T-cell (primary cell): ENCODE measurements at places on chromosomes 6 and 20.
A peak's percentile ranks its signal among the peaks of the same experiment; 100 is the strongest.

DNA sequence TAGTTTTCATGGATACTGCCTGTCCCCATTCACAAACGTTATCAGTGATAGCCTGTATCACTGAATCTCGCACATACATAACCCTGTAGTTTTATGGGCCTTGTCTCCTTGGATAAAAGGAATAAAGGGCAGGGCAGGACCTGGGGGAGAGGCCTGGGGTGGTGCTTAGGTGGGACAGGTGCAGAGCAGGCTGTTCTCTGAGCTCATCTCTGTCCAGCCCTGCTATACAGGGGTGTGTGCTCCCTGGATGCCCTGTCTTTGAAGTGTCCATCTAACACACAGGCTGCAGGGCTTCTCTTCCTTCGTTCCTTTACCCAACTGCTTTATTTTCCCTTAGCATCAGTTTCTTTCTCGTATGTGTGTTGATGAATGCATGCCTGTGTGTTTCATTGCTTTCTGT is 26.4 kb downstream of the BRPF3 start:
- DNase-seq, result no peak

- no peak for DNase-seq
These were observed 169.7 kb upstream of the TNFAIP3 start for GRCh38 chr6:137697267-137697938.

DNA sequence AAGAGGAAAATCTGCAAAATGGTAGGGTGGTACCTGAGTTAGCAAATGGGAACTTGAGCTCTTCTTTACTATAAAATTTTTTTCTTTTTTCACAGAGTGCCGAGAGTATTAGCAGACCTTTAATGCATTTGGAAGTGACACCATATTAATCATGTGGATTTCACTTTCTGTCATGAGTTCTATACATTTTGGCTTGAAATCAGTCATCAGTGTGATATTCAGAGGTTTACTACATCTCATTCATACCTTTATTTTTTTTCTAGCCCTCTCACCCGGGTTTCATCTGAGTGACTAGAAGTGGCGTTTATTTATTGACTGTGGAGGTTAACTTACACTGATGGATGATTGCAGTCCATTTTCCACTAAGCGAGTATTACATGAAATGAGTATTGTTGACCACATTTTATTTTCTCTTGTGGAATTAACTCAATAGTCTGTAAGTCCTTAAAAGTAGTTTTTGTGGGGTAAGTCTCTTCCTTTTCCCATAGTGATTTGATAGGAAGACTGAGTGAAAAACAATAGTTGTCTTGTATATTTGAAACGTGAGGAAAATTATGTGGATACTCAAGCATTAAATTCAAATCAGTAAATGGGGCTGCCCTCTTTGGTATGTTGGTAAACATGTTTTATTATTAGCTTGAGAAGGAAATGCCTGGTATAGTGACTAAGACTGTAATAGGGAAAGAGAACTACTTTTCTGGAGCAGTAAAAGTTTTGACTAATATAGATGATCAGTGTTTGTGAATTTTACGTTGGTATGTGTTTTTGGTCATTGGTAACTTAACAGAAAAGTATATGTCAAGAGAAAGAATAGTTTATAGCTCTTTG is 55.5 kb downstream of the JARID2 start:
- DNase-seq, result no peak

DNA sequence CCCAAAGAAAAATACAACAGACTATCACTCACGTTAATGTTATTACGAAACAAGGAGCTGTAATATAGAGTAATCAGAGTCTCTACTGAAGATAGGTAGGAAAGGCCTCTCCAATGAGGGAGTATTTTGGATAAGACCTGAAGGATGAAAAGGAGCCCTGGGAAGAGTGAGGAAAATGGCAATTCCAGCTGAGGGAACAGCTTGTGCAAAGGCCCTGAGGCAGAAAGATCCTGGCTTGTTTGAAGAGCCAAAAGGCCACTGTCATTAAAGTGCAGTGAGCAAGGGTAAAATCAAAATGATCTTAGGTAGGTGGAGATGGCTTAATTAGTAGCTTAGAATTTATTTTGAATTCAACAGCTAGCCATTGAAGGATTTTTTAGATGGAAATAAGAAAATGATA is 138.6 kb downstream of the KHDC1L start:
- DNase-seq, result no peak

GRCh38 chr6:146602526-146602925 is 3.8 kb downstream of the ADGB start:
- DNase-seq, result no peak

- no peak for DNase-seq
These were observed 41.7 kb upstream of the PRELID3B start for GRCh38 chr20:59084041-59084850.

DNA sequence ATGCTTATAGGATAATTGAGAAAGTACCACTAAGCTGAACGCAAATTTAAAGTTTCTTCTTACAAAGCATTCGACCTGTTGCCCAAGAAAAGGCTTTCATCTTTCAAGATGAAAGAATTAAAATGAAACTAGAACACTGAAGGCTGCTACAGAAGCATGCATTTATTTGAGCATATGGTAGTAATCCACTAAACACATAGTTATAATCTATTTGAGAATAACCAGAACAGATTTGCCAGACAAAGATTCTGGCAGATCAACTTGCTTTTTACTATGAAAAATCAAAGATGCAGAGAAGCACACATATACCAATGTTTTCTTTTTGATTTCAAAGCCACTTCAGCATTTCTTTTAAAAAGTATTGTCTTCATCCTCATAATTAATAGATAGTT is 412.2 kb downstream of the UTRN start:
- DNase-seq, result no peak

DNA sequence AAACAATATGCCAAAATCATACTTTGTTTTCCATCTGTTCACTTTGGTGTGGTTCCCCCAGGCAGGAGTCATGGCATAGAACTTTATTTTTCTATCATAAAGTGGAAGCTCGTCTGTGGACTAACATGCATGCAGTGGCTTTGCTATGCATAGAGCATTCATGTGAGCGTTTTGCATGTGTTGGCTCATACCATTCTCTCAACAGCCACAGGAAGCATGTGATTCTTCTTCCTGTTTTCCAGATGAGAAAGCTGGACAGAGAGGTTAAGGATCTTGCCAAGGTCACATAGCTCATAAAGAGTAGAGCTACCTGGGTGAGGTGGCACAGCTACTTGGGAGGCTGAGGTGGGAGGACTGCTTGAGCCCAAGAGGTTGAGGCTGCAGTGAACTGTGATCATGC is 123.4 kb upstream of the HDGFL1 start:
- no peak for DNase-seq

- no peak for DNase-seq
These were observed 102.8 kb upstream of the SGK1 start for GRCh38 chr6:134420614-134421181.

DNA sequence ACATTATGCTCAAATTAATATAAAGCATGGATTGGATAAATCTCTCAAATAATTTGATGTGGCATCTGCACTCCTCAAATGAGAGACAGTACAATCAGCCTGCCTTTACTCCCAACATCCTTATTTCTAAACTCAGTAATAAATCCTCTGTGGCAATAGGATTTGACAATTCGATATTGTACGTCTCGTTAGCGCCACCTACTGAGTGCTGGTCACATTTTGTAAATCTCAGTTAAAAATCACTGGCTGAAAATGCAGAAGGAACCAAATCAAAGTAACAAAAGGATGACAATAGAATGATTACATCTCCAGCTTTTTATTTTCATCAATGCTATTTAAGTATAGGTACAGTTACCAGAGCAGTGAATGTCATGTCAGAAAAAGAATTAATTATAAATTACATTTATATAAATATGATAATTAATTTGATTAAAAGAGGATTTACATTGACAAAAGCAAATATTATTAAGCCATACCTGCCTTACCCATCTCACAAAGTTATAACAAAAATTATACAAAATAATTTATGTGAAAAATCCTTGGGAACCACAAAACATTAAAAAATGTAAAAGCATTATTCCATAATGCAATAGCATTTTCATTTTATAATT is 20.2 kb upstream of the GJE1 start:
- peak; percentile 30 for DNase-seq

DNA sequence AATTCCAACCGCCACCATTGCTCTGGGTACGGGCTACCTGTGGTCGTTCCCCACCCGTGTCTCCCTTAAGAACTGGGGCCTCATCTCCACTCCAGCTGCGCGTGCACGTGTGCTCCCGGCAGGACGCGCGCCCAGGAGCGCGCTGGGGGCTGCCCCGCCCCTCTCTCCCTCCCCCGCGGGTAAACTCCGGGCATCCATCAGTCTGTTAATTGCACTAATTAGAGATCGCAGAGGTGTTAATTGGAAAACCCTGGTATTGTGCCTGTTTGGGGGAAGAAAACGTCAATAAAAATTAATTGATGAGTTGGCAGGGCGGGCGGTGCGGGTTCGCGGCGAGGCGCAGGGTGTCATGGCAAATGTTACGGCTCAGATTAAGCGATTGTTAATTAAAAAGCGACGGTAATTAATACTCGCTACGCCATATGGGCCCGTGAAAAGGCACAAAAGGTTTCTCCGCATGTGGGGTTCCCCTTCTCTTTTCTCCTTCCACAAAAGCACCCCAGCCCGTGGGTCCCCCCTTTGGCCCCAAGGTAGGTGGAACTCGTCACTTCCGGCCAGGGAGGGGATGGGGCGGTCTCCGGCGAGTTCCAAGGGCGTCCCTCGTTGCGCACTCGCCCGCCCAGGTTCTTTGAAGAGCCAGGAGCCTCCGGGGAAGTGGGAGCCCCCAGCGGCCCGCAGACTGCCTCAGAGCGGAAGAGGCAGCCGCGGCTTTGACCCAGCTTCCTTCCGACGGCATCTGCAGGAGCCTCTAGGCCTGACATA is 14.4 kb downstream of the FOXP4 start:
- DNase-seq, result peak; percentile 93

GRCh38 chr6:15595461-15596173 is 67.2 kb downstream of the DTNBP1 start:
- DNase-seq, result no peak

DNA sequence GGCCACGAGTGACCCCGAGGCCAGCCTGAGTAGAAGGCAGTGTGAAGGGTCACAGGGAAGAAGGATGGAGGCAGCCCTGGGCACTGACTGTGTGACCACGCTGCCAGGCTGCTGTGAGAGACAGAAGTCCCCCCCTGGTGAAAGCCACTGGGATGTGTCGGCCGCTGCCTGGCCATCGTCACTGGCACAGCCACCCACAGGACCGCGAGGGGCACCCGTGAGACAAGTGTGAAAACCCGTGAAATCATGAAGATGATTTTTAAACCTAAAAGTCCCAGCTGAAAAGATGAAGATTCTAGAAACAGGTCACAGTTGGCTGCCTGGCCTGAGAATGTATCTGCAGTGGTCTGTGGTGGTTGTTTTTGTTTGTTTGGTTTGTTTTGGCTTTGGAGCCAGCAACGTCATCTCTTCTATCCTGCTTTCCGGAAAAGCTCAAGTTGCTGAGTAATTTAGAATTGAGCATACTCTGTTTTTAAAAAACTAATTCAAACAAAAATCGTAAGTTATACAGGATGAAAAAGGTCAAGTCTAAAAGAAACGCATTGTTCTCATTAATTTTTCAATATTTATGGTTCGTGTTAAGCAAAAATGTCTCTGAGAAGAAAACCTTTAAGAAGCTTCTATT is 94.7 kb downstream of the HUS1B start:
- DNase-seq, result no peak

- DNase-seq, result no peak
These were observed 106.4 kb upstream of the KCNG1 start for GRCh38 chr20:51129147-51129776.

GRCh38 chr20:59207742-59208357 is 44.2 kb downstream of the ZNF831 start:
- peak; percentile 69 for DNase-seq

DNA sequence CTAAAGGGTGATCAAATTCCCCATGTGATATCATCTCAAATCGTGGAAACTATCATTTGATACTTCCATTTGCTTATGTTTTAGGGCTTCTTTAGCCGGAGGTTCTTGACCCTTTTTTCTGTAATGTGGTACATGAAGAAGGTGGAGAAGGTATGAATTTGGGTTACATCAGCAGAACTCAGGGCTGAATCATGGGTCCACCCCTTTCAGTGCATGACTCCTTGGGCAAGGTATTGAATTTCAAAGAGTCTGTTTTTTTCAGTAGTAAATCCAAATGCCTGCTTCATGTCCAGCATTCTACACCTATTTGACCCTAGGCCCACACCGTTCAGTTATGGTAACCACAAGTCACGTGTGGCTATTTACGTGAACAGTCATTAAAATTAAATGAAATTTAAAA is 30.6 kb upstream of the QKI start:
- DNase-seq, result no peak

- no peak for DNase-seq
These were observed 88.8 kb upstream of the NFATC2 start for GRCh38 chr20:51631011-51631950.

DNA sequence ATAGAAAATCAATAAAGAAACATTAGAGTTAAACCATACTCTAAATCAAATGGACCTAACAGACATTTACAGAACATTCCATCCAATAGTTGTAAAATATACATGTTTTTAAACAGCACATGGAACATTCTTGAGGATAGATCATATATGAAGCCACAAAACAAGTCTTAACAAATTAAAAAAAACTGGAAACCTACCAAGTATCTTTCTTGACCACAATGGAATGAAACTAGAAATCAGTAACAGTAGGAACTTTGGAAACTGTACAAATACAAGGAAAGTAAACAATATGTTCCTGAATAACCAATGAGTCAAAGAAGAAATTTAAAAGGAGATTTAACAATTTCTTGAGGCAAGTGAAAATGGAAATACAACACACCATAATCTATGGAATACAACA is 91.2 kb upstream of the GLP1R start:
- DNase-seq, result no peak

- DNase-seq, result no peak
These were observed 64.8 kb downstream of the UBR2 start for GRCh38 chr6:42628604-42629003.

GRCh38 chr6:107154131-107154800 is 39.0 kb upstream of the BEND3 start:
- DNase-seq, result no peak

GRCh38 chr20:23349338-23350195 is 1.0 kb upstream of the NXT1 start:
- no peak for DNase-seq

DNA sequence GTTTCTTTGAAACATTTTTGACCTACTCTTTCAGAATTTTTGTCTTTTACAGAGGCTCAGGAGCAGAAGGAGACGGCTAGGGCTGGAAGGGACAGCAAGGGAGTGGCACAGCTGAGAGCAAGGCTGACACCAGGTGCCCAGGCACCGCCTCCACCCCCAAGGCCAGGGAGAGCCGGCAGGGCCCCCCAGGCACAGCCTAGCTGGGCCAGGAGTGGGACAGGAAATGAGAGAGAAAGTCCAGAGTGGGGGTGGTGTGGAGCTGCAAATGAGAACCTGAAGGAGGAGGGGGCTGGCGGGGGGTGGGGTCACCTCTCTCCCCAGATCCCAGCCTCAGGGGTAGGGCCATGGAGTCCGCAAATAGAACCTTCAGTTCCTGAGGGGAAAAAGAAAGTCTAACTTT is 236.7 kb downstream of the CDC5L start:
- DNase-seq, result no peak

GRCh38 chr6:130935978-130936377 is 108.8 kb downstream of the SMLR1 start:
- DNase-seq, result no peak

- DNase-seq, result no peak
These were observed 9.2 kb downstream of the TUBB2A start for GRCh38 chr6:3147914-3148757.
